NCI-H1436 treated with DMSO at 0.1 percent for 48 hours (cell line): ENCODE measurements at places on chromosomes 6 and 20.

DNA sequence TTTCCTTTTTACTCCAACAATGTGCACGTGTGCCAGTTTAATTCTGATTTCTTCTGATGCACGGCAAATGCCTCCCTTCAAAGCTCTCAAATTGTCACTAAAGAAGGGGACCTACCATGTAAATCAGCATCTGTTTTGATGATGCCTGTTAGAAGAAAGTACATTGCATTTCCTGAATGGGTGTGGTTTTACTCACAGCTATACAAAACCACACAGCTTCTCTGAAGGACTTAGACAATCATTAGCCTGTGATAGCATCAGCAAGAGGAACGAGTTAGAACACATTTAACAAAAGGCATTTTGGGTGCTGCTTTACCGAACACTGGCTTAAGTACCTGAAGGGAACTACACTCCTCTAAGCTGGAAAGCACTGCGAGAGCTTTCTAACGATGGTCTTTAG, 109.4 kb downstream of the ATXN1 start:
- no peak for DNase-seq

- no peak for DNase-seq
Observed at GRCh38 chr20:58585753-58586540, 65.1 kb upstream of the STX16 start.

- DNase-seq, result no peak
Observed at GRCh38 chr6:7803214-7803613, 77.3 kb downstream of the BMP6 start.

- no peak for DNase-seq
Observed at GRCh38 chr6:42093582-42094329, 43.4 kb downstream of the TAF8 start.

DNA sequence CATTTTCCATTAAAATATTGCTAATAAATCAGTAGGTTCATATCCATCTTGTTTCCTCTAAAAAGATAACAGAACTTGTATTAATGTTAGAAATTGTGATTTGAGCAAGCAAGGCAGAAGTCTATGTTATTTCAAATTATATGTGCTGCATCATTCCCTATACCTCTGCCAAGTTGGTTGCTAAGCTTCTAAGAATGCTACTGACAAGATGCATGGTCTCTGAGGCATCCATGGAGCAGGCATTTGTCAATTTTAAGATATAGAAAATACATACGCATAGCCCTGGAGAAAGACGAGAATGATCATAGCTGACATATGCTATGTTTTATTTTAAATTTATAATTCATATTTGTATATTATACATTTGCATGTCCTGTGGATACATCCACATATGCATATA, 168.3 kb upstream of the THEMIS start:
- DNase-seq, result no peak

- DNase-seq, result no peak
Observed at GRCh38 chr6:79702691-79703090, 71.6 kb downstream of the SH3BGRL2 start.

- no peak for DNase-seq
Observed at GRCh38 chr6:149153100-149153499, 164.4 kb upstream of the TAB2 start.

DNA sequence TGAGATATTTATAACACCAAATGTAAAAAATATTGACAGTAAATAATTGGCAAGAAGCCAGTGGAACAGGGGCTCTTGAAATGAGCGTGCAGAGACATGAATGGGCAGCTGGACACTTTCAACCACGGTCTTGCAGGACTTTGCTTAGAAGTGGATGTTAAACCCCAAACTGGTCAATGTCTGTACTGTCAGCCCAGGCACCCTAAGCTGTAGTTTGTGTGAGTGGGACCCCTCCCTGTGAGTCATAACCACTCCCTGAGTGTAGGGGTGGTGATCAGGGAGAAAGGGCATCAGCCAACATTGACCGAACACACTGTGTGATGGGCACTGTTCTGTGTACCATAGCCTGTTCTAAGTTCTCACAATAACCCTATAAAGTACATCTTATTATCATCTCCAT, 108.6 kb downstream of the FIG4 start:
- DNase-seq, result no peak

- DNase-seq, result no peak
Observed at GRCh38 chr6:98514073-98514720, 320.2 kb upstream of the POU3F2 start.

DNA sequence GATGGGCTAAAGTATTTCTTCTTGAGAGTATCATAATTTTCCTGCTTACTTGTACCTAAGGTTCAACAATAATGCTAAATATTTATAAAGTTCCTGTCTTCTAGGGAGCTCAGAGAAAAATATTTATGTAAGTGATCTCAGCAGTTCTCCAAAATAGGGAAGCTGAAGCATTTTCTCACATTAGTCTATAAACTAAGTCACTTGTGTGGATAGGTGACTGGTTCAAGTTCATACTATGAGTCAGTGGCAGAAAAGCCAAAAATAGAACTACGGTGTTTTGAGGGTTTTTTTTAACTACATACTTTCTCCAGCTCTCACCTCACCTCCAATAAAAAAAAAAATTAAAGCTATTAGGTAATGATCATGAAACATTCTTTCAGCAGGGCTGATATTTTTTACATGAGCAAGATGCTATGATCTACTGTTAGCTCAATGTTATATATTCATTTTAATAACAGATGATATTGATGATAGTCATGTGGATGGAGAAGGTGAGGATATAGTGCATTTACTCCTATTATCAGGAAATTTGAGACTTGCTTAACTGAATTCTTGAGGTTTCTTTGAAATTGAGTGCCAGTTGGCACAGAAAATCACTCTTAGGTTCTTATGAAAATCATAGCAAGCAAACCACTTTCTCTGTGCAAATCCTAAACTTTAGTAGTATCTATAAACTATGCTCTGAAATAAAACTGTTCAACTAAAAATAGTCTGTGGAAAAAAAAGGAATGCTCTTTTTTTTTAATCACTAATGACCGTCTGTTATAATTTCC, 4.1 kb upstream of the MOXD1 start:
- DNase-seq, result no peak

GRCh38 chr20:5569021-5569420, 181.2 kb upstream of the SHLD1 start:
- peak; percentile 1 for DNase-seq

- no peak for DNase-seq
Observed at GRCh38 chr20:1377341-1377871, 15.4 kb downstream of the FKBP1A start.

DNA sequence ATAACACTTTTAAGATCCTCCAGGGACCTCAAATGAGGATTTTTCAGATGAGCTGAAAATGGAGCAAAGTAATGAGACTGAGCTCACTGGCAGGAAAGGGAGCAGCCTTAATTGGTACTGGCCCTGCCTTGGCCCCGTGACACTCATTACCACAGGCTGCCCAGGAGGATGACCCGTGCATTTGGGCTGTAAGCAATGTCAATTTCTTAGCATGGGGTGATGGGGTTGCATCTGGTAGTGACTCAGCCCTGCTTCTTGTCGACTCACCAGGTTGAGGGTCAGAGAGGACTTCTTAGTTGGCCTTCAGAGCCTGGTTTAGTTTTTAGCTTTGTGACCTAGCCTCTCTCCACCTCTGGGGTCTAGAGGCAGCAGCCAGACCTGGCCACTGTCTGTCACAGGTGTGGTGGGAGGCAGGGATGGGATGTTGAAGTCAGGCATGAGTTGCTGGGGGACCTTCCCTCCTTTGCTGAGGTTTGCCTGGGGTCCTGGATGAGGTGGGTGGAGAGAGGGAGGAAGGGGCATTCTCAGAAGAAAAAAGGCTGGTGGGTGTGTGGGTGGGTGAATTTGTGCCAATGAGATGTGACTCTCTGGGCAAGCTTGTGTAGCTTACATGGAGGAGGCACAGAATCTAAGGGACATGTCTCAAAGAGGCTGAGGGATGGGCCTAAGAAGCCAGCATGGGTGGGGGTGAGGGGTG, 25.9 kb upstream of the EPB41L1 start:
- DNase-seq, result peak; percentile 5

- DNase-seq, result no peak
Observed at GRCh38 chr6:25279748-25280343, 672 bp downstream of the CARMIL1 start.

GRCh38 chr6:144745439-144745838, 460.3 kb downstream of the UTRN start:
- peak; percentile 87 for DNase-seq

- no peak for DNase-seq
Observed at GRCh38 chr20:61525781-61526431, 273.8 kb downstream of the CDH4 start.

- no peak for DNase-seq
Observed at GRCh38 chr20:63220696-63221399, 4.9 kb upstream of the YTHDF1 start.

- DNase-seq, result no peak
Observed at GRCh38 chr6:122788663-122789181, 336 bp upstream of the SMPDL3A start.

- DNase-seq, result no peak
Observed at GRCh38 chr20:36091561-36092397, 62.8 kb upstream of the EPB41L1 start.

DNA sequence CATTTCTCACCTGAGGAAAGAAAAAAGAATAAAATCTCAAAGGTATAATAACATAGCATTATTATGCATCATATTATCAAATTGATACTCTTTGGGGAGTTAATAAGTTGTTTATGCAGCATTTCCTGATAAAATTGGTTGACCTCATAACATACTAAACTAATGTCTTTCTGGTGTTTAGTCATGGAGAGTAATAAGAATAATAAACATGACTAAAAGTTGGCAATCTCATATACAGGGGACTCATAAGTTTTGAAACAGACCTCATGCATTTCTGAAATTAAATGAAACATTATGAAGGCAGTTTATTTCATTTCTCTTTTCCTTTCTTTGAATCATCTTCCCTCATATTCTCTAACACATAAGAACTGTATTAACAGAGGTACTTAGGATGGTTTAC, 60.5 kb upstream of the PRDM1 start:
- DNase-seq, result no peak

- no peak for DNase-seq
Observed at GRCh38 chr6:137914530-137915193, 47.6 kb downstream of the TNFAIP3 start.

- no peak for DNase-seq
Observed at GRCh38 chr6:85997206-85997605, 354.5 kb upstream of the SYNCRIP start.
